ENCODE measurements at places on chromosomes 5 and 9.

GRCh38 chr5:151684690-151685361 lies 1.9 kb downstream of the SPARC start:
- peak; percentile 94 for DNase-seq

DNA sequence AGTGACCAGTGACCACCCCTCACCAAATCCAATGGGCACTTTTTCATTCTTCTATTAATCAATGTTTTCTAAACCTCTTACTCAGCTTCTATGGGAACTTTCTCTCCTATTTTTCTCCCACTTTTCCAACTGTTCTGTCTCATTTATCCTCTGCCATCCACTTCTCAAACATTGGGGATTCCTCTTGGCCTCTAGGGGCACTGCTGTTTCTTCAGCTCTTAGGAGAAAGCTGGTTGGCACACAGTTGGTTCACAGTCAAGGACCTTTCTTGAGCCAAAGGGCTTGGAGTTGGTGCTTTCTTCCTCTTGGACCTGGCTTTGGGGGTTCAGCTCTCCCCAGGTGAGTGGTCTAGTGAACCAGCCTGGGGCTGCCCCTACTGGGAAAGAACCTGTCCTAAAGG lies 112.2 kb upstream of the LHFPL2 start:
- DNase-seq: no peak

DNA sequence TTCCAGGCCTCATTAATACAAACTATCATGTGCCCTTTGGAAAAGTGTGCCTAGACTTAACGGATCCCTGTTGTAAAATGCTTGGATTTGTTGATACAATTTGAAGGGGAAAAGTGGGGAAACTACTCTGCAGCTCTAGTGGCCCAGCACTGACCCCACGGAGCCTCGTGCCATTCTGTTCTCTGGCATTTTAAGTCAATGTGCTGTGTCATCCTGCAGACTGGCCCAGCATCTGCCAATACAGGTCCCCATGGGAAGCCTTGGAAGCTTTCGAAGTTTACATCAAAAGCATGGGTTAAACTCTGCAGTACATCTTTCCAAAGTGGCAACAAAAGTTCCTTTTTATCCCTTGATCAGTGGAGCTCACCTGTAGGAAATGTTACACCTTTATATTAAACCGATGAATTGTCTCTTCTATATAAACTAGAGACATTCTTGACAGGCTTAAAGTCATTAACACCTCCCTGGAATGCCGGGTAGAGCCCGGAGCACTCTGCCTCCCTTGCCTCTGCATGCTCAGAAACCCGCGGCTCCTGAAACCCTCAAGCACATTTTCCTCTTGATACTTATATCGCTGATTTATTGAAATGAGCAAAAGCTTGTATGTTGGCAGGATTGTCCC lies 596.0 kb upstream of the ADAMTS16 start:
- no peak for DNase-seq

GRCh38 chr5:69230181-69230580 lies 4.5 kb upstream of the CDK7 start:
- no peak for DNase-seq

DNA sequence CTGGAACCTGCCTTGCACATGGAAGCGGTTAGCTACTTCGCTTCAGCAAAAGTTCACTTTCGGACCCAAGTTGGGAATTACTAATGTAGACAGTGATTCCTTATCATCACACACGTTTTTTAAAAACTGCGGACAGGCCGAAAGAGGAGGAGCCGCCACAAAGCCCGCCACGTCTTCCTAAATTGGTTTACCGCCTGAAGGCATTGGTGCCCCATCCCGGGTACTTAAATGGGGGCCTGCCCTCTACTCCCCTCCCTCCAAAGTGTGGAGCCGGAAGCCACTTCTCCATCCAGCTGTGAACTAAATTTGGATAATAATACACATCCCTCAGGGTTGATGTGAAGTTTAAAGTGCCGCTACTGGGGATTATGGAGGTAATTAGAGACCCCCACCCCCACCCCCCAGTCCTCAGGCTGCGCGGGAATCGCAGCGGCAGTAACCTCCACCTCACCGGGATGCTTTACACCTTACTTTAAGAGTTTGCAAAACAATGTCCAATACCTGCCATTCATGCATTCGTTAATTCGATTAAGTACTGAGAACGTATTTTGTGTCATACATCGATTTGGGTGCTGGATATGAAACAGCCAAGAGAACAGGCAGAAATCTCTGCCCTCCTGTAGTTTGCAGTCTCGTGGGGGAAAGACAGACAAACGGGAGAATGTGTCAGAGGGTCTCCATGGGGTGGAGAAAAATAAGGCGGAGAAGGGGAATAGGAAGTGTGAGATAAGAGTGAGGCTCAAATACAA lies 937 bp upstream of the MACROH2A1 start:
- no peak for DNase-seq

DNA sequence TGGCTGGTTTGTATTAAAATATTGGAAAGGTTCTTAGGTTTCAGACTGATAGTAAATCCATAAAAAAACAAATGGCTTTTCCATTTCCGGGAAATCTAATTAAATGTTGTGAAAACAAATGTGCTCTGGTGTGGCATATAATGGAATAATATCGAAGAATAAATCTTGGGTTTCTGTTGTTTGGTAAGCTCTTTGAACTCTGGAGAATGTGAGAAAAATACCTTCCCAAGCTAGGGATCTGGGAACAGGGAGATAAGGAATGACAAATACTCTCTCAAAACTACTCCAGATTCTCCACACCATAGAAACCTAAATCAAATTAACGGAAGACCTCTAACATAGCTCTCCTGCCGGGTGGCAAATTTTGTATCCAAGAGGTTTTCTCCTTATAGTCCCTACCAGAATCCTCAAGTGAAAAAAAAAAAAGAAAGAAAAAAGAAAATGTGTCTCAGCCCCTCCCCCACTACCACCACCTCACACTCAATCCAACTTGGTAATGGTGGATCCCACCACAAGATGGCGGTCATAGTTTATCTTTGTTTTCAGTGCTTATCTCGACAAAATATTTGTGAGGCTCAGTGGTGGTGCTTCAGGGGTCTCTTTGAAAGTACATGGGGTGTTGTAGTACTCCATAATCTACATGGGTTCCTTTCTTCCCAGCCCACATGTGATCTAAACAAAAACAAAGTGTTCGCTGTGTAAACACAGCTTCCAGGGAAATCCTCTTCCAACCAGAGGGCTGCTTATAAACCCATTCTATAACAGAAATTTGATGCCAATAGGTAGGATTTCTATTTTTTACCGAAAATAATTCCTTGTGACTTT lies 54.5 kb upstream of the FST start:
- no peak for DNase-seq

DNA sequence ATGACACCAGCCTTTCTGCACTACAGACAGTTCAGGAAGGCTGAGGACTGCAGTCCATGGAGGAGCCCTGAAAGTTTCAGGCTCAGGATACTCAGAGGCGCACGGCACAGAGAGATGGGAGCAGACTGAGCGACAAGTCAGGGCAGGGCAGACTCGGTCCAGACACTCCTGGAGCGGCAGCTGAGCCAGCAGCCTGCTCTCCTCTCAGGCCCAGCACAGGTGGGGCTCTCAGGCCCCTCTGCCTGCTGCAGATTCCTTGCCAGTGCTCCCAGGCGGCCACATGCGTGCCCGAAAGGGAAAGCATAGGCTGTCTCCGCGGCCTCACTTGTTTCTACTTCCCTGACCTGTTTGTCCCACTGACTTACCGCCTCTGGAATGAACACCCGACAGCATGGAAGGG lies 228.3 kb downstream of the IRX2 start:
- DNase-seq: no peak

GRCh38 chr5:53481887-53482716 lies 1.7 kb downstream of the FST start:
- peak; percentile 48 for DNase-seq

DNA sequence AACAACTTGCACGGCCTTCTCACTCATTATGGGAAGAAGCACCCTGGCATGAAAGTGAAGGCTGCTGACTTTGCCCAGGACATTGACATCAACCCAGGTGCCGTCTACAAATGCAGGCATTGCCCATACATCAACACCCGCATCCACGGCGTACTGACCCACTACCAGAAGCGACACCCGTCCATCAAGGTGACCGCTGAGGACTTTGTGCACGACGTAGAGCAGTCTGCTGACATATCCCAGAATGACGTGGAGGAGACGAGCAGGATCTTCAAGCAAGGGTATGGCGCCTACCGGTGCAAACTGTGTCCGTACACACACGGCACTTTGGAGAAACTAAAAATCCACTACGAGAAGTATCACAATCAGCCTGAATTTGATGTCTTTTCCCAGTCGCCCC lies 65.4 kb downstream of the ZNF462 start:
- no peak for DNase-seq

DNA sequence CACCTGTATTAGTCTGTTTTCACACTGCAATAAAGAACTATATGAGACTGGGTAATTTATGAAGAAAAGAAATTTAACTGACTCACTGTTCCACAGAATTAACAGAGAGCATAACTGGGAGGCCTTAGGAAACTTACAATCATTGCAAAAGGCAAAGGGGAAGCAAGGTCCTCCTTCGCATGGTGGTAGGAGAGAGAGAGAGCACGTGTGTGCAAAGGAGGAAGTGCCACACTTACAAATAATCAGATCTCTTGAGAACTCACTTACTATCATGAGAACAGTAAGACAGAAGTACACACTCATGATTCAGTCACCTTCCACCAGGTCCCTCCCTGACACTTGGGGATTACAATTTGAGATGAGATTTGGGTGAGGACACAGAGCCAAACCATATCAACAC lies 258.7 kb downstream of the TRIM32 start:
- DNase-seq: no peak

GRCh38 chr9:8431505-8431904 lies 631.9 kb upstream of the DMAC1 start:
- DNase-seq: no peak

GRCh38 chr9:116062206-116062550 lies 91.4 kb upstream of the PAPPA start:
- DNase-seq: no peak

DNA sequence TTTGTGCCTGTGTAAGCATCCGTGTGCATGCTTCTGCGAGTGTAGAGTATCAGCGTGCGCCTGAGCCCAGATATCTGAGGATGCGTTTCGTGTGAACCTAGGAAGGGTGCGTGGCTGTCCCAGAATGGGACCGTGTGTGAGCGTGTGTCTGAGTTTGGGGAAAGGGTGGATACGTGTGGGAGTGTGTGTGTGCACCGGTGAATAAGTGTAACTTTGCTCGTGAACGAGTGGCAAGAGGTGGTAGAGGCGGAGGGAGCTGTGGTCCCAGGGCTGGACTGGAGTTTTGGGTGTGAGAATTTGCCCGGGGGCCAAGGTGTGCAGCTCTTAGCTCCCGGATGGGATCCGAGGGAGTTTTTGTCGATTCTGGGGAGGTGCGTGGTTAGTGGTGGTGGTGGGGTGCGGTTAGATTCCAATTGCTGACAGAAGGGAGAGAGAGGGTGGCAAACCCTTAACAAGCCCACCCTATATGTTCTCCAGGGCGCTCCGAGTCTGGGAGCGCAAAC lies 686 bp upstream of the COL27A1 start:
- no peak for DNase-seq

GRCh38 chr5:147708708-147709107 lies 73.8 kb downstream of the JAKMIP2 start:
- DNase-seq: no peak
